ENCODE measurements at places on chromosomes 6 and 20.
A peak's percentile ranks its signal among the peaks of the same experiment; 100 is the strongest.

DNA sequence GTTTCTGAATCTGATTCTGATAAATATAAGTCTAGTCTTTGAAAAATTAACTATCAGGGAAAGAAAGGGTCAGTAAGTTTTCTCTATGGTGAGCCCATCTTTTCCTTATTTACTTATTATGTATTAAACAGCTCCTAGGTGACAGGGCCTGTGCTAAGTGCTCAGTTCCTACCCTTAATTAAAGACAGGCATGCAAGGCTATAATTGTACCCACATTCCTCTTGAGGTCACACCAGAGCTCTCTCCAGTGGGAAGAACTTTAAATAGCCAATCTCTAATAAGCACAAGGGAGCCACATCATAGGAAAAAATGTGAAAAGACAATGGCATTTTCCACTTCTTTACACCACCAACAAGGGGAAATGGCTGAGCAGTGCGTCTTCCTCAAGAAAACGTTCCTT, 421.8 kb upstream of the SLC35B3 start:
- no peak for ATAC-seq

GRCh38 chr6:42911171-42912021, 4.5 kb upstream of the PTCRA start:
- ATAC-seq: no peak

DNA sequence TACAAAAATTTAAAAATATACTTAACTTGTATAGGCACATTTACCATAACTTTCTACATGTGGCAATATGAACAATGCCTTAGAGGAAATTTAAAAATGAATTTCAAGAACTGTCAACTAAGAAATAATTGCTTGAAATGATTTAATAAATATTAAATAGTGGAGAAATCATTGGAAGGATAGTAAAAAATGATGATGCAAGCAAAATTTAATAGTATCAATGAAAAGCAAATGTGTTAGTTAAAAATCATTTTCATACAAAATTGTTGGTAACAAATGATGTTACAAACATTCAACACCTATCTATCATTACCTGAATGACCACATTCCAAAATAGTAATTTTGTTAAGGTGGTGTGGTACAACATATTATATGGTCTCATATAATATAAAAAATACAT, 331.0 kb downstream of the HAO1 start:
- no peak for ATAC-seq

- no peak for ATAC-seq
Observed at GRCh38 chr6:169239181-169239580, 14.5 kb downstream of the THBS2 start.

DNA sequence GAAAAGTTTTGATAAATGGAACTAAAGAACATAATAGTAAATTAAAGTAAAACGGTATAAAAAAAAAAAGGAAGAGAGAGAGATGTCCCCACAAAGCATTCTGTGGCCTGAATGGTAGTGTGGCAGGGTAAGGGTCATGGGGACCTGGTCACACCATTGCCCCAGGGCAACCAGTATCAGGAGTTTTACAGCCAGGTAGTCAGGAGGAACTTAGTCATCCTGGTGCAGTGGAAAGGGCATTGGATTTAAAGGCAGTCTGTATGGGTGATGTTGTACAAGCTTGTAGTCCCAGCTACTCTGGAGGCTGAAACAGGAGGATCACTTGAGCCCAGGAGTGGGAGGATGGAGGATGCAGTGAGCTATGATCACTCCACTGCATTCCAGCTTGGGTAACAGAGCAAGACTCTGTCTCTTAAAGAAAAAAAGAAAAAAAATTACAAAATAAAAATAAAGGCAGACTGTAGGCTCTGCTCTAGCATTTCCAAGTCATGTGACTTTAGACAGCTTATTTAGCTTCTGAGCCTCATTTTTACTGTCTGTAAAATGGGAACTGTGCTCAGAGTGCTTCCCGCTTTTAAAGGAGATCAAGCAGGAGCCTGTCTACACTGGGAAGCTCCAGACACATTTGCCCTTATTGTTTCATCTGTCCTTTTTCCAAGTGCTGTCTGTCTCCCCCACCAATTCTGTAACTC, 112.8 kb upstream of the ARMC2 start:
- ATAC-seq: no peak

DNA sequence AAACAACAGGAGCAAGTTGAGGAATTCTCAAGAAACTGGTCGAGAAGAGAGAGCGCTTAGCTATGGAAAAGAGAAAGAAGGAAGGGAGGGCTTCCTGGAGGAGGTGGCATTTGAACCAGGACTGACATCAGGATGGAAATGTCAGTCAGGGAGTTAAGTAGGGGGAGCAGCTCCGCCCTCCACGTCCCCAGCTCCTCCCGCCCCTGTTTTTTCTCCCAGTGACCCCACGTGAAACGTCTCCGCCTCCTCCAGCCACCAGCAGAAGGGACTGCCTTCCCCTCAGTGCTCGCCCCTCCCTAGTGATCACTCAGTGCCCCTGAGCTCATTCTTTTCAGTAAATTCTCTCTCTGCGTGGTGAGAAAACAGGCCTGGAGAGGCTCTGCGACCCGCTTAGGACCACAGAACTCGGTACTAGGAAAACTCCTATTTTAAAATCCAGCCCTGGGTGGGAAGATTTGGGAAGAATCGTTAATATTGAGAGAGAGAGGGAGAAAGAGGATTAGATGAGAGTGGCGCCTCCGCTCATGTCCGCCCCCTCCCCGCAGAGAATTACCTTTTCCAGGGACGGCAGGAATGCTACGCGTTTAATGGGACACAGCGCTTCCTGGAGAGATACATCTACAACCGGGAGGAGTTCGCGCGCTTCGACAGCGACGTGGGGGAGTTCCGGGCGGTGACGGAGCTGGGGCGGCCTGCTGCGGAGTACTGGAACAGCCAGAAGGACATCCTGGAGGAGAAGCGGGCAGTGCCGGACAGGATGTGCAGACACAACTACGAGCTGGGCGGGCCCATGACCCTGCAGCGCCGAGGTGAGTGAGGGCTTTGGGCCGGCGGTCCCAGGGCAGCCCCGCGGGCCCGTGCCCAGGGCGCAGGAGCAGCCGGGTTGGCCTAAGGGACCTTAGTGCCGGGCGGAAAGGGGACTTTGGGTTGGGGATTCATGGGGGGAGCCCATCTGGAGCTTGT, 4.6 kb downstream of the HLA-DPB1 start:
- peak; percentile 19 for ATAC-seq

- no peak for ATAC-seq
Observed at GRCh38 chr6:139271056-139271455, 20.7 kb downstream of the TXLNB start.

DNA sequence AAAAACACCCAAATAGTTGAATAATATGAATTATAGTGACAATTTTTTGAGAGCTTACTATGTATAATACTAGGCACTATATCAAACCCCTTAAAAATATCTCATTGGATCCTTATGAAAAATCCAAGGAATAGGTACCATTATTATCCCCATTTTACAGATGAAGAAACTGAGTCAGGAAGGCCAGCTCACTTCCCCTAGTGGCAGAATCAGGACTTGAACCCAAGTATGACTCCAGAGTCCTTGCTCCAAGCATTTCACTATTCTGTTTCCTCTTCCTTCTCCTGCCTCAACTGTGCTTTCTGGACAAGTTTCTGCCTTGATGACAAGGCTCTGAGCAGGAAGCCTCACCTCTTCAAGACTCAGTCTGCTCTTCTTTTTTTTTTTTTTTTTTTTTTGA, 10.8 kb upstream of the PARD6B start:
- no peak for ATAC-seq

- ATAC-seq: no peak
Observed at GRCh38 chr6:16637635-16638034, 123.6 kb downstream of the ATXN1 start.

DNA sequence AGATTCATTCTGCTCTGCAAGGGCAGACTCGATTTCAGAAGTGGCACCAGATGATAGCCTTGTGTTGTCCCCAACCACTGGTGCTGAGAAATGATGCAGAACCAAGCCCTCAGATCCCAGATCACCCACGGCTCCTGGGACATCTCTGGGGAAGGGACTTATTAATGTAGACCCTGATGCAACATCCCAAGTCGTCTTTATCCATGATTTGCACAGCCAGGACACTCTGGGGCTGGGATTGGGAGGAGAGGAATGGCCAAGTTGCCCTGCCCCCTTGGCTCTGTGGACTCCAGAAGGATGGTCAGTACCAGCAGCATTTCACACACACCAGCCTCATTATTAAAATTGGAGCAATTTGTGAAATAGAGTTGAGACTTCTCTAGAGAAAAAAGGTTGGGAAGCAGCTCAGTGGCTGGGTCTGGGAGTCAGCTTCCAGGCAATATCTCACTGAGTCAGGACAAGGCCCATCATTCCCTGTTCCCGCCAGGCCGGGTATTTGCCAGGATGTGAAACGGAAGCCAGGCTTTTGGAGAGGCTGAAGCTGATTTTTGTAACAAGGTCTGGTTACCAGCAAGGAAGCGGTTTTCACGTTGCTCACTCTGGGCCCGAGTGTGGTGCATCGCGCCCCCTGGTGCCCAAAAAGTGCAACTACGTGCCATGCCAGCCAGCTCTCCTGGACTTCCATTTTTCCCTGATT, 67.4 kb downstream of the ZBTB2 start:
- peak; percentile 87 for ATAC-seq

GRCh38 chr6:89895276-89895874, 1.1 kb downstream of the GJA10 start:
- ATAC-seq: peak; percentile 99

- ATAC-seq: no peak
Observed at GRCh38 chr6:127117979-127118297, 533 bp upstream of the RSPO3 start.

- ATAC-seq: no peak
Observed at GRCh38 chr6:56104591-56104990, 142.8 kb downstream of the COL21A1 start.

DNA sequence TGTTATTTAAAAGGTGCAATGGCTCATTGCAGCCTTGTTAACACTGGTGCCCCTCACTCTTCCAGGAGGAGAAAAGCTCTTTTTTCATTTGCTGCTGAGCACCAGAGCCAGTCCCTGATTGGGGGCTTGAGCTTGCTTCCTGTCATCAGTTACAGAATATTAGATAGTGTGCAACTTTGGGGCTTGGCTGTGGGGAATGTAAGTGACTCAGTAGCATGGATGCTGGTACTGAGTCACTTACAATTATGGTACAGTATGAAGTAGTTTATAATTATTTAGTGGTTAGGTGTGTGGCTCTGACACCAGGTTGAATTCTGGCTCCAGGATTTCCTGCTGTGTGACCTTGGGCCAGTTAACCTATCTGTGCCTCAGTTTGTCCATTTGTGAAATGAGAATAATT, 37.6 kb downstream of the ANKS1A start:
- ATAC-seq: peak; percentile 55

GRCh38 chr6:105374010-105374420, 28.9 kb downstream of the PREP start:
- peak; percentile 67 for ATAC-seq

DNA sequence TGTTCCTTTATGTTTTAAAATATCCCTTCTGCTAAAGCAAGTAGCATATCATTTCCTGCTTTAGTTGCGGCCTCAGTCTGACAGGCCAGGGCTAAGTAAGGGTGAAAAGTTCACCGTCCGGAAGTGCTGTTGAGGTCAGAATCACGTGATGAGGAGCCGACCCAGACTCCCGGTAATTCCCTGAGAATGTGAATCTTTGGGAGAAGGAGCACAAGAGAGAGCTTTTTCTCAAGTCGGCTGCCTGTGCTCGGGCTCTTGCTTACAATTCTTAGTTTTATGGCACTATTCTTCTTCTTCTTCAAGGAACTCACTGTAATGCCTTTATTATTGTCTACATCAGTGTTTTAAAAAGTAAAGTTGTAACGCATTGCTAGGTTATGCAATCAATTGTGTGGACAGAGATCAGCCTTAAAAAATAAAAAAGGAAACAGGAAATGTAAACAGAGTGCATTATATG, 309.3 kb downstream of the PRL start:
- ATAC-seq: peak; percentile 83

DNA sequence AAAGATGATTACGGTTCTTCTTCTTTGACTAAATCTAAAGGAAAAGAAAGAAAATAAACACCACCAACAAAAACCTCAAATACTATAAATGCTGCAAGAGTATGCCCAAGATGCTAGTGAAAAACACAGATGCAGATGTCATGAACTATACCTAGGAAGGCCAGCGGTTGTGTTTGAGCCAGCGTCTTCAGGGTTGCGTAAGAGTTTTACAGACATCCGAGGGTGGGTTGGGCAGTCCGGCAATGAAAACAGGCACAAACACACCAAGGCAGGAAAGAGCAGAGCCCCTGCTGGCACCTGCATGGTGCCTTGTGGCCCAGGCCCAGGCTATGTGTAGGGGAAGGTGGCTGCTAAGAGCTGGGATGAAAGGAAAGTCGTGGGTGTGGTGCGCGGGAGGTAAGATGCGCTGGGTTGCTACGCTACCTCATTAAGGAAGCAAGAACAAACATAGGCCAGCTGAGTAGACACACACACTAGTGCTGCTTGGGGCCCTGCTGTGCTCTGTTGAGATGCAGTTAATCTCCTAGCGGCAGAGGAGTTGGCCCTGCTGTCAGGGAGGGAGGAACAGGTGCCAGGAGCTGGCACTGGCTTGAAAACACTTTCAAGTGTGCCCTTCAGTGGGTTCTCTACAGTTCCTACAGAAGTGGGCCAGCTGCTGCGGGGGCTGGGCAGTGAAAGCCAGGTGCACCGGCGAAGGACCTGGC, 170.2 kb upstream of the PLN start:
- ATAC-seq: no peak

DNA sequence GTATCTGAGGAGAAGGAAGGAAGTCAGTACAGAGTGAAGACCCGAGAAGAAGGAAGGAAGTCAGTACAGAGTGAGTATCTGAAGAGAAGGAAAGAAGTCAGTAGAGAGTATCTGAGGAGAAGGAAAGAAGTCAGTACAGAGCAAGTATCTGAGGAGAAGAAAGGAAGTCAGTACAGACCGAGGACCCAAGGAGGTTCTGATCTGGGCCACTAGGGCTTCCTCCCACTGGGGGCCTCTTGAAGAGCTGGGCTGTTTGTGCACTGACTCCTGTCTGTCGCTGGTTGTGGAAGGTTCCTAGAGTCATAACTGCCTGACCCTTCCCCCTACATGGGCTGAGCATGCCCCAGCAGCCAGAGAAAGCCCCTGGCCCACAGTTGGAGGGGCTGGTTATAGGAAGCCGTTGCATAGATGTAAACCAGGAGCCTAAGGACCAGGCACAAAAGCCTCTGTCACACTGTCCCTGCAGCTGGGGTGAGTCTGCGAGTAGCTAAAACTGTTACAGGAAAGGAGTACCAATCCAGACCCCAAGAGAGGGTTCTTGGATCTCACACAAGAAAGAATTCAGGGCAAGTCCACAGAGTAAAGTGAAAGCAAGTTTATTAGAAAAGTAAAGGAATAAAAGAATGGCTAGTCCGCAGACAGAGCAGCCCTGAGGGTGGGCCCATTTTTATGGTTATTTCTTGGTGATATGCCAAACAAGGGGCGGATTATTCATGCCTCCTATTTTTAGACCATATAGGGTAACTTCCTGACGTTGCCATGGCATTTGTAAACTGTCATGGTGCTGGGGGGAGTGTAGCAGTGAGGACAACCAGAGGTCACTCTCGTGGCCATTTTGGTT, 395.9 kb downstream of the PREX1 start:
- no peak for ATAC-seq
